ENCODE measurements at places on chromosomes 2 and 18.
A peak's percentile ranks its signal among the peaks of the same experiment; 100 is the strongest.

- DNase-seq: no peak
Measured at GRCh38 chr2:61770298-61770697, 83.6 kb downstream of the FAM161A start.

DNA sequence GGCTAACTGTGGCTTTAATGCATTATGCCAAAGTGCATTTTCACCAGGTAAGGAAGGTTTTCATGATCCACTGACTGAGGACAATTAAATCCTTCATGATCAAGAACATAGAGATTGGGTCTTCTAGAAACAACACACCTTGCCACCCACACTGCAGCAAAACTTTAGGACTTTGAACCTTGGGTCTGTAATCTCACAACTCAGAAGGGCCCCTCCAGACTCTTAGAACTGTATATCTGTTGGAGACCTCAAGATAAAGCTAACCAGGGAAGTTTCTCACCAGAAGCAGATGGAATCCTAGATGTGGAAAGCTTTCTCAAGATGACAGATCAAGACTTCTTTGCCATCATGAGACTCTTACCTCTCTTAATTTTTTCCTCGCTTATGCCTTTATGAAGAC lies 42.5 kb upstream of the MAT2A start:
- no peak for DNase-seq

DNA sequence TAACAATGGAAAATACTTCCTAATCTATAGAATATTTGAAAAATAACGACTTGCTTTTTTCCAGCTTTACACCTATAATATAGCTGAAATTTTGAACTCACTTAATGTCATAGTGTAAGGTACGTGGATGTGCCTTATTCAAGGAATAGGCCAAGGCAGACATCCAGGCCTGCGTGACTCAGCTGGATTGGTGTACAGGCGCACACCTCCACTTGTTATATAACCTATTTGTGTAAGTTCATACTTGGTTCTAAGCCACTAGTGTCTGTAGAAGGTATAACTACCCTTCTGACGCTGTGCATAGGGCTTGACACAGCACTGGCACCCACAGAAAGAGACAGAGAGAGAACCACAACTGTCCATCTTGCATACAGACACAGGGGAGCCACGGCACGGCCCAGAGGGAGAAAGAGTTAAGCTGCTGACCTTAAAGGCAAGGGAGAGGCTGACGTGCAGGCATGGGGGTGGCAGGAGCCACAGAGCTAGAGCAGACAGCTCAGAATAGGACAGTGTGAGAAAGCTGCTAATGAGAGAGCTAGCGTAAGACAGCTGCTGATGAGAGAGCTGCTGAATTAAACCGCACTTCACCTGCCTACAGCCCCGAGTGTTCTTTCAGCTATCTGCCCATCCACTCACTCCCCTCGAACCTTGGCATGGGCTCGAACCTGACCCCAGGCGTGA lies 16.1 kb downstream of the CCDC178 start:
- peak; percentile 23 for DNase-seq

- no peak for DNase-seq
Measured at GRCh38 chr18:9244376-9244775, 90.2 kb upstream of the TWSG1 start.

GRCh38 chr2:144431392-144431783 lies 88.5 kb downstream of the ZEB2 start:
- no peak for DNase-seq

DNA sequence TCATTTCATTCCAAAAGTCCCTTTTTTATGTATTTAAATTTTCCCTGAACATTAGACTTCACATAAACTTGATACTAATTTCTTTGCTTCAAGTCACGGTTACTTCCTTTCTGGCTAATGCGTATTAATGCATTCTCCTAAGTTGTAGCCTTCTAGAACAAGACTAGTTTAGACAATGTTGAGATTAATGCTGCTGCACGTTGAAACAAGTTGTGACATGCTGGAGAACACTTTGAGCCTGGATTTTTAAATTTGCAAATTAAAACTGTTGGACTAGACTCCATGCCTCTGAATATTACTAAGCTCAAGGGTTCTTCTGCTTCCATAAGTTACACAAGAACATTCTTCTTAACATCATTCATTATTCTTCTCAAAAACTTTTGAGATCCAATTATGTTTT lies 29.1 kb downstream of the ID2 start:
- DNase-seq: no peak

DNA sequence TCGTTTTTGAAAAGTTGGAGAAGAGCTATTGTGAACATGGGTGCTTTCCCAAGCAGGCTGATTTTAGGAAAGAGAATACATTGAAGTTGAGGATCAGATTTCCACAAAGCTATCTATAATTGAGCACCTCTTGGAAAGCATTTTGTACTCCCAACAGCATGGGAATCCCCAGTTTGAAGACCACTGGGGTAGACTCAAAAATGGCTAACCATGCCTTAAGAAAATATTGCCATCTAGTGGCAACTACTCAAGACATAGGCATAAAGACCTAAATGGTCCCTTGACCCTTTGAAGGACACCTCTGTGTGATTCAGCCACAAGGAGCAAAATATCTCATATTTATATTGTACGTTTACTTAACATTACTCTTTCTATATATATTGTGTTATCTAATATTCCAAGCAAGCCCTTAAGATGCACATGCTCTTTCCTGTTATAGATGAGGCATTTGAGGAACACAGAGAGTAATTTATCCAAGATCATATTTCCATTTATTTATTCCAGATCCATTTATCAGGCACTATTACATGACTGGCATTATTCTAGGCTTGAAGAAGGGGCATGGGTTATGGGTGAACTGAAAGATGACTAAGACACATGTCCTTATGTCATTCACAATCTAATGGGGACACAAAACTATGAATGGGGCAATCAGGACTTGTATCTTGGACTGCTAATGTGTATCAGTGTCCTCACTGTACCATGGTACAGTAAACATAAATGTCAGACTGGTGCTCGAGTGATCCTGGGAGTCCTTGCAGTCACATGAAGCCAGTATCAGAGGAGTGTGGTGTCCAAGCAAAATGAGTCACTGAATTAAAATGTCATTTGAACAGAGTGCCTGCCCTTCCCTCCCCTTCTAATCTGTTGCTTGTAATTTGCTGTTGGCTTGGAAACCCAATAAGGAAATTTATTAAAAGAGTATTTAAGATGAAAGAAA lies 121.0 kb upstream of the XPO1 start:
- peak; percentile 40 for DNase-seq

GRCh38 chr2:11227595-11227994 lies 72.3 kb downstream of the SLC66A3 start:
- DNase-seq: no peak

DNA sequence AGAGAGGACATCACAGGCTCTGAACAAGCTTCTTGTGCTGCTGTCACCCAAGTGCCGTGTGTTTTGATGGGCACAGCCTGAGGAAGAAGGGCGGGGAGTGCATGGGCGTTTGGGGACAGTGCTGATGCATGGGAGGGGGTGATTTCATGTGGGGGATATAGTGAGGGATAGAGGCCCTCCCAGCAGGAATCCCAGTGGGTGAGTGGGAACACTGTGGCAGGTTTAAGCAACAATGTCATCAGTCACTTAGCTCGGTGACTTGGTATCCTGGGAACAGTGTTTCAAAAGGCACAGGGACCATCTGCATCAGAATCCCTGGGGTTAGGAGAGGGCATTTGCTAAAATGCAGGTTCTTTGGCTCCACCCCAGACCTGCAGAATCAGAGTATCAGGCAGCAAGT lies 609 bp downstream of the SIGLEC15 start:
- no peak for DNase-seq

DNA sequence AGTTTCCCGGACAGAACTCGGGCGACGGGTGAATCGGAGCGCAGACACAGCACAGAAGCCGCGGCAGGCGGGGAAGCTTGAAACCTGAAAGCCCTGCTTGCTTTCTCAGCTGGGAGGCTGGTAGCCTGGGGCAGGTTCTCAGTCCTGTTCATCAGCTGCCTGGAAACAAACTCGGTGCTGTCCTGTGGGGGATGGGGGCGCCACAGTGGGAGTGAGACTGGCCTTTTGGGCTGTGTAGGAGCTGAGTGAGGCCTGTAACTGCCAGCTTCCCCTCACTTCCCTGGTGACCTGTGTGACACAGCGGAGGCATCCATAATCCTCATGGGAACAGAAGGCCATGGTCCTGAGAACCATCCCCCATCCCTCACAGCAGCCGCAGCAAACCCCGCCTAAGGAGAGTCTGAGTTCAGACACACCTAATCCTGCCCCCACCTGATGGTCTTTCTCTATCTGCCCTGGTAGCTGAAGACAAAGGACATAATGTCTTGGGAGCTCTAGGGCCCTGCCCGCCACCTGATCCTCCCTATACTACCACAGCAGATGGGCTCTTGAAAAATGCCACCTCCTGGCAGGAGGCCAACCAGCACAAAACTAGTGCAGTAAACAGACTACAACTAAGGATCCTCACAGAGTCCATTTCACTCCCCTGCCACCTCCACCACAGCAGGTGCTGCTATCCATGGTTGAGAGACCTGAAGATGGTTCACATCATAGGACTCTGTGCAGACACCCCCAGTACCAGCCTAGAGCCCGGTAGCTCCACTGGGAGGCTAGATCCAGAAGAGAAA lies 52.7 kb upstream of the LDLRAD4 start:
- no peak for DNase-seq

DNA sequence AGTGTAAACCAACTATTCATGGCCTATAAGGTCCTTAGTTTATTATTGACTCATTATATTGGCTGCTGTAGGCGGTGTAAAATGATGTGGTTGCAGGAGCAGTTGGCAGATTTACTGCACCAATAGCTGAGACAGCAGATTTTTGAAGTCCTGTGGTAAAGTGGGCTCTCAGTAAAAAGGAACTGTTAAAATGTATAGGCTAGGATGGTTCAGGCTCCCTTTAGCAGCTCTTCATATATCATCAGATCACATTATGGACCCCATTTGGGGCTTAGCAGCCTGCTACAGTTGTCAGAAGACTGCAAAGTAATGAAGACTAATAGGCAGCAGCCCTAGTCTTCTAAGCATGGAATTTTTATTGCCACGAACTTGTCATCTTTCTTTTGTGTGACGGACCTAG lies 27.8 kb downstream of the MTX2 start:
- peak; percentile 13 for DNase-seq

GRCh38 chr18:79197531-79197930 lies 128.3 kb downstream of the ATP9B start:
- DNase-seq: no peak

- DNase-seq: no peak
Measured at GRCh38 chr2:8479298-8479697, 202.6 kb upstream of the ID2 start.

GRCh38 chr2:188902901-188903491 lies 71.2 kb upstream of the COL3A1 start:
- DNase-seq: no peak

DNA sequence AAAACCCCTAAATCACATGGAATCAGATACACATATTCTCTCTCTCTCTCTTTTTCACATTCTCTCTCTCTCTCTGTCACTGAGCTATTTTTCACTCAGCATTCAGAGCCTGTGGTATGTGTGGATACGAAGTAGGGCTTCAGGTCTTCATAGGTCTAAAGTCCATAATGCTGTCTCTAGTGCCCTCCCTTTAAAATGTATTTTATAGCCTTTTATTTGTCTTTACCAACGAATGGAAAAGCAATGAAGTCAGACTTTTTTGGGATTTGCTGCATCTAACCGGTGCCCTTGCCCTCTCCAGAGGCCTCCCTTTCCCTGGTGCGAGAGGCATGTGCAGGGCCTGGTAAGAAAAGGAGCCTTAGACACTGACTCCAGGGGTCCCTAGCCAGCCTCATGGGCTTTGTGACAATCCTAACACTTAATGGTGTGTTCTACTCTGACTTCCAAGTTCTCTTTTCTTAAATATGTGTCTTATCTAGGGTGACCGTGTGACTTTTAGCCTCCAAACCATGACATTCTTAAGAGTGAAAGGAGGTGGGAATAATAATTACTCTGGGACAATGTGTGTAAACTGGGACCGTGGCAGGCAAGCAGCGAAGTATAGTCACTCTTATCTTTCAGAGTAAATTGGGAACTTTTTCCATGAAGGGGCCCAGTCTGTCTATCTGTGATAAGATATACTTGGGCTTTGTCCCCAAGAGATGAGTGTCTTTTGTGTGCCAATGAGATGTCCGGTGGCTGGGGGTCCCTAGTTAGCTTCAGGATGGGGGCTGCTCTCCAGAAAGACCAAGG lies 101.1 kb downstream of the B3GNT2 start:
- DNase-seq: peak; percentile 56

DNA sequence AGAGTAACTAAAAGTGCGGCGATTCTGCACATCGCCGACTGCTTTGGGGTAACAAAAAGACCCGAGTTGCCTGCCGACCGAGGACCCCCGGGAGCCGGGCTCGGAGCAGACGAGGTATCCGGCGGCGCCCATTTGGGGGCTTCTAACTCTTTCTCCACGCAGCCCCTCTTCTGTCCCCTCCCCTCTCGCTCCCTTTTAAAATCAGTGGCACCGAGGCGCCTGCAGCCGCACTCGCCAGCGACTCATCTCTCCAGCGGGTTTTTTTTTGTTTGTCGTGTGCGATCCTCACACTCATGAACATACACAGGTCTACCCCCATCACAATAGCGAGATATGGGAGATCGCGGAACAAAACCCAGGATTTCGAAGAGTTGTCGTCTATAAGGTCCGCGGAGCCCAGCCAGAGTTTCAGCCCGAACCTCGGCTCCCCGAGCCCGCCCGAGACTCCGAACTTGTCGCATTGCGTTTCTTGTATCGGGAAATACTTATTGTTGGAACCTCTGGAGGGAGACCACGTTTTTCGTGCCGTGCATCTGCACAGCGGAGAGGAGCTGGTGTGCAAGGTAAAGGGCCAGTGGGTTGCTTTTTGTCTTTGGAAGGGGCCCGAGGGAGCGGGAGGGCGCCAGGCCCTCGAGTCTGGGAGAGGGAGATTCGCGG lies 1.4 kb downstream of the TRIB2 start:
- DNase-seq: peak; percentile 50

- DNase-seq: no peak
Measured at GRCh38 chr2:109045505-109045904, 56.5 kb upstream of the EDAR start.

GRCh38 chr2:3141696-3142095 lies 235.9 kb downstream of the EIPR1 start:
- no peak for DNase-seq

Data from K562 (cell line).